Neural crest cell (in vitro differentiated cells): ENCODE measurements at places on chromosomes 1 and 21.

- H3K27ac ChIP-seq = peak overlapping the region; percentile 57
- H3K4me3 ChIP-seq = no peak overlapping the region
- peaks cover 19% of the 10 kb centered on the region for H3K4me1 ChIP-seq
- peaks cover 3% of the 10 kb centered on the region for H3K27me3 ChIP-seq
- H3K36me3 ChIP-seq = no peaks in the 10 kb centered on the region
- DNase-seq = no peak
Measured at GRCh38 chr1:17245816-17246325, 3.0 kb upstream of the PADI3 start.

GRCh38 chr1:89311757-89312156 lies 39.1 kb upstream of the GBP5 start:
- H3K4me3 ChIP-seq = no peak overlapping the region
- no peak overlapping the region for H3K27ac ChIP-seq
- H3K4me1 ChIP-seq = peaks cover 9% of the 10 kb centered on the region
- H3K36me3 ChIP-seq = peaks cover 3% of the 10 kb centered on the region
- DNase-seq = no peak

DNA sequence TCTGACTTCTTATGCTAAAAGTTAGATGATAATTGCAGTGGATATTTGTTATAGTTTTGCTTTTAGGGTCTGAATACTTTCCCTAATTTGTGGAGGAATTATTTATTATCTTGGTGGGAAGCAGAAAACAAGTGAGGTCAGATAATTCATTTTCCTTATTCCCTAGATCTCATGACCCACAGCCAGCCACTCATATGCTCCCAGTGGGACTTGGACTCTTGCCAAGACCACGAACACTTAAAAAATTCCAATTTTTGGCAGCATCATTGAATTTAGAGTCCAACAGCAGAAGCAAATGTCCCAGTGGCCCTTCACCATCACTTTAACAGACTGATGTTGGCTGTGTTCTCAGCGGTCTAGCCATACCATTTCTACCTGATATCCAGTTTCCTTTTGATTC lies 204.2 kb downstream of the HMCN1 start:
- peaks cover 4% of the 10 kb centered on the region for H3K4me1 ChIP-seq
- H3K36me3 ChIP-seq = no peaks in the 10 kb centered on the region
- no peak overlapping the region for H3K27ac ChIP-seq
- H3K4me3 ChIP-seq = no peak overlapping the region

DNA sequence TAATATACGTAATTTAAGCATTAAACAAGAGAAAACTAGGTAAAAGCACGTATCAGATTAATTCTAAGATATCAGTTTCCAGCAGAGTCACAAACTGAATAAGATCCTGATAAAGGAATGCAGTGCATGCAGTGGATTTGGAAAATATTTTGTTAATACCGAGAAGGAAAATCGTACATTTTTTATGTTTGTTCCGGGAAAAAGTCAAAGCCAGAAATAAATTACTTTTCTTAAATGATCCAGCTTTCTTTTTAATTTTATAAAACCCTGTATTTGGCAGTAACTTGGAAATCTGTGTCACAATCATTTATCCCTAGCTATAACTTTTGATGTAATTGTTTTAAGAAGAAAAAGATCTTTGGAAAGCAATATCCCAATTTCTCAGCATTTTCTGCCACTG lies 955 bp downstream of the PALMD start:
- H3K4me1 ChIP-seq = peaks cover 41% of the 10 kb centered on the region
- H3K27ac ChIP-seq = no peak overlapping the region
- no peak for DNase-seq
- no peak overlapping the region for H3K4me3 ChIP-seq

DNA sequence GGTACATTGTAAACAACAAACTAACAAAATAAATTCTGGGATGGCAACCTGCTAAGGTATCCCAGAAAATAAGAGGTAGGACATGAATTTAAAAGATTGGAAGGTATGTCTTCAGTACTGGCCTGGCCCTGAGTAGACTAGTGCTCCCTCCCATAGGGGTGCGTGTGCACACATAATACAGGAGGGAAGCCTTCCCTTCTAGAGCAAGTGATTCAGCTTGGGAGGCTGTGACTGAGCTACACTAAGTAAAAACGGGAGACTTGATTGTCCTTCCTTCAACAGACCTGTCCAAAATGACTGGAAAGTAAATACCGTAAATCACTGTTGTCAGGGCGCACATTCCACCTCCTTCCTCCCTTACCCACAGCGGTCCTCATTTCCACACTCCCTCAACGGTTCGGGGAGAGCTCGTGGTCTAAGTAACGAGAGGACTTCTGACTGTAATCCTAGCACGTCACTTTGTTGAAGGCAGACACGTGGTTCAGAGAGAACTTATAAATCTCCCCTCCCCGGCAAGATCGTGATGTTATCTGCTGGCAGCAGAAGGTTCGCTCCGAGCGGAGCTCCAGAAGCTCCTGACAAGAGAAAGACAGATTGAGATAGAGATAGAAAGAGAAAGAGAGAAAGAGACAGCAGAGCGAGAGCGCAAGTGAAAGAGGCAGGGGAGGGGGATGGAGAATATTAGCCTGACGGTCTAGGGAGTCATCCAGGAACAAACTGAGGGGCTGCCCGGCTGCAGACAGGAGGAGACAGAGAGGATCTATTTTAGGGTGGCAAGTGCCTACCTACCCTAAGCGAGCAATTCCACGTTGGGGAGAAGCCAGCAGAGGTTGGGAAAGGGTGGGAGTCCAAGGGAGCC lies at the start of gene TGFB2:
Gene TGFB2 (plus strand): TSS at position 523 of the 859 bp plus-strand sequence. CDS start 1,366 bp downstream, outside the sequence.
- peaks cover 33% of the 10 kb centered on the region for H3K27me3 ChIP-seq
- peaks cover 34% of the 10 kb centered on the region for H3K4me1 ChIP-seq
- no peak within 1 kb of the TSS for H3K27ac ChIP-seq
- peak; percentile 12 for DNase-seq
- no peak within 1 kb of the TSS for H3K4me3 ChIP-seq
- no peaks in the 10 kb centered on the region for H3K36me3 ChIP-seq
